ENCODE measurements at places on chromosomes 1 and 21.

GRCh38 chr1:241495741-241496140 is 23.8 kb downstream of the FH start:
- DNase-seq: no peak

GRCh38 chr1:188427642-188428041 is 1598.9 kb downstream of the PLA2G4A start:
- no peak for DNase-seq

DNA sequence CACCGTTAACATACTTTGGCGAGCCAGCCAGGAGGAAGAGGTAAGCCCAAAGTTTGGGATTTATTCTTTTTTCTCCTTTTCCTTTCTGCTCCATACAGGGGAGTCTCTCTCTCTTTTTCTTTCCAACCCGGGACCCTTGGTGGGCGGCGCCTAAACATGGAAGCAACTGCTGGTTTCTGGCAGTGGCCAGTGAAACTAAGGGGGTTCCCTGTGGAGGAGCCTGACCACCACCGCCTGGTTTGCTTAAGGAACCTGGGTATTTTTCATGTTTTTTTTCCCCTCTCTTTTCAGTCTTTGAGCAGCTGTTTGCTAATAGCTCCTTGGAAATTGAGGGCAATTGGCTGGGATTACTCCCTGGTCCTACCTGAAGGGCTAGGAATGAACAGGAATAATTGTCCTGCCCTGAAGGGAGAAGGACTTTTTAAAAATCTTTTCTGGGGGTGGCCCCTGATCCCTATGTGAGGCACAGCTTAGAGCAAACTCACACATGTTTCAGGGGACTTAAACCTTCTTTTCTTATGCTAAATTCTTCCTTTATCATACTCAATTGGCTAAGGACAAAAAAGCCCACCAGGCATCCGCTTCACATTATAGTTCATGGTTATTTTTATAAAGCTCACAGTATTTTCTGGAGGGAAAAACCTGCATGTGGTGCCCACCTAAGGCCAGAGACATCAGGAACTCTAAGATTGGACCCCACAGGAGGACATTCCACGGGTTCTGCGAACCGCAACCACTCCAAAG is 61.3 kb upstream of the PLD5 start:
- no peak for DNase-seq

GRCh38 chr21:45507888-45508508 is 34.2 kb downstream of the SLC19A1 start:
- no peak for DNase-seq

GRCh38 chr1:2561446-2561845 is 5.3 kb downstream of the TNFRSF14 start:
- DNase-seq: no peak

GRCh38 chr21:41957991-41958766 is 4.4 kb upstream of the C2CD2 start:
- DNase-seq: peak; percentile 84

DNA sequence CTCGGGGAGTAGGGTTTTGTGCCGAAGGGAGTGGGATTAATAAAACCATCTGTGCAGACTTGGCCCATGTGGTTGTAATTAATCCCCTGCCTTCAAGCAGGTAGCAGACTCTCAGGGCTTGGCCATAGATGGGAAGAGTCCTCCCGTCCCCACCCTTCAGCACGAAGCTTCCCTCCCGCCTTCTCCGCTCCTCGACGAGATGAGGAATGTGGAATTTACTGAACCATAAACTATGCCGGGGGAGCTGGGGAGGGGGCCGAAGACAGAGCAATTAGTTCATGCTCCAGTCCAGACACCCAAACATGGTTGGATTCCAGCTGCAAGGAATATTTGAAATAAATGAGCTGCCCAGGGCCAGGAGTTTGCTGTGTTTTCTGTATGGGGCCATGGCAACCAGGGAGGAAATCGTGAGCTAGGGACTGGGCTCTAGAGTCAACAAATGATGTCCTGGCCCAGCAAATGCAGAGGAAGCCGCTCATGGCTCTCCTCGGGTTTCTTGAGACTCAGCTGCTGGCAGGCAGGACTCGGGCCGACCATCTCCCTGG is 78.8 kb downstream of the SPSB1 start:
- DNase-seq: peak; percentile 90

DNA sequence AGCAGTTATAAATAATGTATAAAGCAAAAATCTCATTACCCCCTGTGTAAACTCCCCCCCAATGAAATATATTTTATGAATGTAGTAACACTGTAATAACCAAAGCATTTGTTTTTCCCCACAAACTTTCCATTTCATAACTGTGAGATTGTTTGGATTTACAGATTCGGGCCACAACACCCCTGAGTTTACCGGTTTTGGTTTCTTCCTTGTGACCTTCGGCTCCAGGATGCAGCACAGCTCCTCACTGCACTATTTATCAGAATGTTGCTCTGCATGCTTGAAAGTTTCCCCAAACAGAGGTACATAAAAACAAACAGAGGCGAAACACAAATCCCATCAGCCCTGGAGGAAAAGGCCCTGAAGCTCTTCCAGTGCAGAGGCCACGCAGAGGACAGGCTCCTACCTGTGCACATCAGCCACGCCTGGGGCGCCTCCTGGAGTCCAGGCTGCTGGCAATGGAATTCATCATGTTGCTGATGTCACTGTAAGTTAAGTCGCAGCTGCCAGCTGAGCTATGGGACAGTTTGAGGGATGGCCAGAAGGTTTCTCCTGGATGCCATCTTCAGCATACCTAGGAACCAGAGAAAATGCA is 122.0 kb downstream of the LMO4 start:
- no peak for DNase-seq
